ELR (cell line): ENCODE measurements at places on chromosomes 12 and 14.

DNA sequence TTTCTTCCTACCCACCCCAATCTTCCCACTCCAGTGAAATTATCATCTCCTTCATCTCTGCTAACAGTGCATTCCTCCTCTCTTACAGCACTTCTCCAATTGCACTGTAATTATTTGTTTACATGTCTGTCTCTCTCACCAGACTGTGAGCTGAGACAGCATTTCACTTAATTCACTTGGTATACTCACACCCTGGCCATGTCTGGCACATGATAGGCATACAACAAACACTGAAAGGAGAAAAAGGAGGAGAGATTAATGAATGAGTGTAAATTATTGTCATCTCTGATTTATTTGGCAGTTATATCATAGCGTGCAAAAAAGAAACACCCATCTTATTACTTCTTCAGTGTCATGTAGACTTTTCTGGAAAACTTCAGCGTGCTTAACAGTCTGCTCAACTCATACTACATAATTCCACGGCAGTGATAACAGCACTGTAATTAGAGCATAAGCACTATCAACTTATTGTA lies 452.3 kb downstream of the ADAMTS20 start:
- DNase-seq: no peak

- peak; percentile 71 for DNase-seq
Observed at GRCh38 chr12:80778005-80778541, 61.4 kb downstream of the MYF5 start.

GRCh38 chr12:123056053-123056452 lies 75.6 kb downstream of the ARL6IP4 start:
- DNase-seq: peak; percentile 72

- DNase-seq: peak; percentile 60
Observed at GRCh38 chr12:5184186-5184585, 140.5 kb downstream of the KCNA5 start.

DNA sequence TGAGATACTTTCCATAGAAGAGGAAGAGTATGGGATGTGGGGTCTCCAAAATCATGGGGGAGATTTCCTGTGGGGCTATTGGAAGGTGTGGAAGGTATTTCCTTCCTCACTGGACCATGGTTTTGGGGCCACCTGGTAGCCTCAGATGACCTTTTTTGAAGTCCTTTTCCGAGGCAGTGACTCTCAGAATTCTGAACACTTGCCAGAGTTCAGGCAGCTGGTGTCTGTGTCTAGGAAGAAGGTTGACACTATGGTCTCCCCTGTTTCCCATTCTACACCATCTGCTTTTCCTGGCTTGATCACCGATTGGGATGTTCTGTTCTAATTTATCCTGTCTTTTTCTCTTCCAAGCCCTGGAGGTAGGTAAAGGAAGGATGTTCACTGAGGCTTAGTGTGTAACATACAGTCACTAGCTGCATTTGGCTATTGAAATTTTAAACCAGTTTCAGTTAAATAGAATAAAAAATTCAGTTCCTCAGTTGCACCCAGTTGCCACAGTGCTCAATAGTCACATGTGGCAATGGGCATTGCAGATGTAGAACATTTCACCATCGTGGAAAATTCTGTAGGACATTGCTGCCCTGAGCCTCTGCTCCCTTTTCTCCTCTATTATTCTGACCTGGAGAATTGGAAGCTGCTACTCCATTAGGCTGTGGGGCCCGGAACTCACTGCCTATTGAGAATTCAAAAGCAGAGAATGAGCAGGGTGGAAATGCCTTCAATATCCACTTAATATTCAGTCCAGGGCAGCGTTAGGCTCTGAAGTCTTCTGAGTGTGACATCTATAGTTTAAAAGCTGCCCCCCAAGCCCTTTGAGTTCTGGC lies 11.0 kb upstream of the PLEKHG3 start:
- no peak for DNase-seq

- DNase-seq: no peak
Observed at GRCh38 chr12:94082690-94083089, 65.7 kb upstream of the PLXNC1 start.

DNA sequence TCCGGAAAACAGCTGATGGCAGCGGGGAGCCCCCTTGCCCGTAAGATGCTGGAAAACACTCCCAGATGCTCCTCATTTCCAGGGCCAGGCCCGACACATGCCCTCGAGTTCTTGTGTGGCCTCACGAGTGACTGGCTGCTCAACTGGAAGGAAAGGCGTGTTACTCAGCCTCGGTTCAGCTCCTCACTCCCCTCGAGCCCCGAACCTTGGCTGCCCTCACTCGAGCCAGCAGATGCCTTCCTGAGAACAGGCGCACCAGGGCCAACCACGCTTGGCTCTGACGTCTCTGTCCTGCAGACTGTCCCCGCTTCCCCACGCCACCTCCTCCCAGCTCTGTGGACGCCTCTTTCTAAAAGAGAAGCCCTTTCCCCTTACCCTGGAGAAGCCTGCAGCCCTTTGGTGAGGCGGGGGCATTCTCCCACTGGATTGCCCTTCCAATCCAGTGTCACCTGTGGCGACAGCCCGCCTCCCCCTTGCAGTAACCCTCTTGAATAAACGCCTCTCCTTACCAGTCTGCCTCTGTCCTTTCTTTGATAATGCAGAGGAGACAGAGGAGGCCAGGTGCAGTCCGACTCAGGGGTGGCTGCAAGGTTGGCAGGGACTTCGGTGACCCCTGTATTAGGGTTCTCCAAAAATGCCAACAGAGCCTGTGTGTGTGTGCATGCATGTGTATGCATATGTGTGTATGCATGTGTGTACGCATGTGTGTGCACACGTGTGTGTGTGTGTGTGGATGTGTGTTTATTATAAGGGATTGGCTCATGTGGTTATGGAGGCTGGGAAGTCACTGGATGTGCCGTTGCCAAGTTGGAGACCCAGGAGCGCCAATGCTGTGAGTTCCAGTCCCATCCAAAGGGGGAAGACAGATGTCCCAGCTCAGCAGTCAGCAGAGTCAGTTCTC lies 166.3 kb downstream of the KIF26A start:
- DNase-seq: no peak

- peak; percentile 28 for DNase-seq
Observed at GRCh38 chr12:30989754-30990153, 63.2 kb downstream of the TSPAN11 start.

GRCh38 chr12:31470459-31470858 lies 120.5 kb downstream of the DENND5B start:
- DNase-seq: no peak

DNA sequence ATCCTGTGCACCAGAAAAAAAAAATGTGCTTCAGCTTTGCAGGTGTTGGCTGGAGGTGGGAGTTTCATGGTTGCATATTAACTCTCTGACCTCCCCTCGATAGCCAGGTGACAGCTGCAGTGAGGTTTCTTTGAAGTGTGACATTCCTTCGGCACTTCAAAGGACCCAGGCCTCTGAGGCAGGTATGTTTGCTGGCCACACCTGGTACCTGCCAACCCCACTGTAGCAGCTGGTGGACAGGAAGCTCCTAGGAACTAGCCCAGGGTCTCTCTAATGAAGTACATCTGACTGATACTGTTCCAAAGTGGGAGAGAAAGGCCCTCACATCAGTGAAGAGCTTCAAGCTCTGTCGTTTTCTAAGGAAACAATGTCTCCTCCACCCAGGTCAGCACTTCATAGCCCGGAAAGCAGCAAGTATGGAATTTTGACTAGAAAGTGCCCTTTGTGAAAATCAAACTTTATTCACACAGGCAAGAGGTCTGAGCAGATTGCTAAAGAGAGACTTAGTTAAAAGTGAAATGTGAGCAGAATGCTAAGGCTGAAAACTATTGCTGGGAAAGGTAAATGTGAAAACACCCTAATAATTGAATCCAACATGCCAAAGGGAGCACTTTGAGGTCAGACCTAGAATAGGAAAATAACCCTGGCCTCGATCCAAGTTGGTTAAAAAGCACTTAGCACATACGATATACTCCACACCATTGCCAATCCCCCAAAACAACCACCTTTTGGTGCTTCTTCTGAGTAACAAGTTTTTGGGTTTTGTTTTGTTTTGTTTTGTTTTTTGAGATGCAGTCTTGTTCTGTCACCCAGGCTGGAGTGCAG lies 71.3 kb downstream of the PHLDA1 start:
- peak; percentile 24 for DNase-seq

- no peak for DNase-seq
Observed at GRCh38 chr14:94879537-94879936, 109.6 kb upstream of the GSC start.

GRCh38 chr12:67237231-67237630 lies 31.9 kb upstream of the CAND1 start:
- no peak for DNase-seq

GRCh38 chr14:71231521-71232393 lies 324.5 kb downstream of the PCNX1 start:
- DNase-seq: peak; percentile 8

DNA sequence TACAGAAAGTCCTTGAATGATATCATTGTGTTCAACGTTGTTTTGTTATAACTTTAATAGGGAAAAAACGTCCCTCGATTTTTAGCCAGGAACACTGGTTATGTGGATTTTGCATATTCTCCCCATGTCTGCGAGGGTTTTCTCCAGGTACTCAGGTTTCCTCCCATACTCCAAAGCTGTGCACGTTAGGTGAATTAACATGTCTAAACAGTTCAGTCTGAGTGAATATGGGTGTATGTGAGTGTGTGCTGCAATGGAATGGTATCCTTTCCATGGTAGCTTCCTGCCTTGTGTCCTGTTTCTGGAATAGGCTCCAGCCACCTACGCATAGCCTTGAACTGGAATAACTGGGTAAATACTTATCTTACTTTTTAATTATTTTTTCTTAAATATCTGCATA lies 810.8 kb upstream of the ATXN7L3B start:
- DNase-seq: no peak

GRCh38 chr12:125145196-125145595 lies 80.0 kb downstream of the AACS start:
- DNase-seq: no peak

DNA sequence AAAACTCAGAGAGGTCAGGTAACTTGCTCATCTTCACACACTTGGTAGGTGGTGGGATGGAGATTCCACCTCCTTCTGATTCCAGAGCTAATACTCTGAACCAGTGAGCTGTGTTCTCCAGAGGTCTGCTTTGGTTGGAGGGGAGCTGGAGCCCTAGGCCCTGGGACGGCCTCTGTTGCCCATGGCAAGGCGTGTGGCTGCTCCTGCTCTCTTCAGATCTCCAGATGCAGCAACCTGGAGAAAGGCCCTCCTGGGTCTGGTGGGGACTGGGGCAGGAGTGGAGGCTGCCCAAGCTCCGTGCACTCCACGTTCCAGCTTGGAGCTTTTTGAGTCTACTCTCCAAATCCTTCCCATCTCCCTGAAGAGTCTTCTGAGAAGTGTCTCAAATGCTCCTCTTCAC lies 10.7 kb downstream of the CCND2 start:
- no peak for DNase-seq

GRCh38 chr14:92719890-92720323 lies 28.5 kb downstream of the LGMN start:
- no peak for DNase-seq

- DNase-seq: peak; percentile 17
Observed at GRCh38 chr12:5433081-5433844, 1.4 kb downstream of the NTF3 start.

GRCh38 chr12:26112703-26113147 lies 12.1 kb downstream of the BHLHE41 start:
- DNase-seq: peak; percentile 46

DNA sequence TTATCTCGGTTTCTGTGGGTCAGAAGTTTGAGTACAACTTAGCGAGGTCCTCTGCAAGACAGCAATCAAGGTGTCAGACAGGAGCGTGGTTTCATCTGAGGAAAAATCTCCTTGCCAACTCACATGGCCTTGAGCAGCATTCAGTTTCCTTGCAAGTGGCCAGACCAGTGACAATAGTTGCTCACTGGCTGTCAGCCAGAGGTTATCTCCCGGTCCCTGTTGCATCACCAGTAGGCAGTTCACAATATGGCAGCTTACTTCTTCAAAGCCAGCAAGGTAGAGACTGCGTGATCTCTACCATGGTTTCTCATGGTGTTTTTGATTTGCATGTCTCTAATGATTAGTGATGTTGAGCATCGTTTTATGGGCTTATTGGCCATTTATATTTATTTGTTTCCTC lies 143.8 kb upstream of the DAAM1 start:
- no peak for DNase-seq

- DNase-seq: peak; percentile 62
Observed at GRCh38 chr12:100789146-100789545, 5.4 kb upstream of the ANO4 start.

GRCh38 chr14:106872611-106873446 lies 1346.4 kb downstream of the TMEM121 start:
- DNase-seq: peak; percentile 8

- peak; percentile 65 for DNase-seq
Observed at GRCh38 chr14:53389202-53389601, 236.1 kb upstream of the DDHD1 start.

GRCh38 chr14:75147423-75148071 lies 20.7 kb upstream of the NEK9 start:
- peak; percentile 17 for DNase-seq

DNA sequence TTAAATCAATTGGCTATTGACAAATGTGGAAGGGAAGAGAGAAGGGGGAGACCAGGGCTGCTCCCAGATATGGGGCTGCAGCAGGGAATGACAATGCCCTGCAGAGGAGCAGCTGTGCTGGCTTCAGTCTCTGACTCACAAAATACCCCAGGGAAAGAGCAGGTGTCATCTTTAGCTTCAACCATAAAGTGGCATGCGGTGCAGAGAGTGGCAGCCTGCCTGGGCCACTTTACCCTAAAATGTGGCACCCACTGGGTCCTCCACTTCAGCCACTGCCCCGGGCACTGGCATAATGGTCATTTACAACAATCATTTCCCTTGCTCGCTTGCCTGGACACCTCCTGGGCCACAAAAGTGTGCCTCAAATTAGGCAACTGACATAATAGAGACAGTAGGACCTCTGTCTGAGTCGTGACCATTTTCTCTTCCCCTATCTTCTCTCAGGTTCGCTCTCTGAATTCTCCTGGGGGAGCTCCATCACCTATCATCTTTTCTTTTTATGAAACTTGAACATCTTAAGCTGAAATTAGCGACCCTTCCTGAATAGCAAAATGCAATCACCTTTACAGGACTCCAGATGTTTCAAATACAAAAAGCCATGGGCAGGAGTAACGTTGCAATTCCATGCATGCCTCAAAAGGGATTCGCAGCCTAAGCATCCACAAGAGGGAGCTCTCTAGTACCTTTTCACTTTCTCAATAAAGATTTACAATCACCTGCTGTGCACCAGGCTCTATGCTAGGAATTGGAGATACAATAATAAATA lies 179.9 kb upstream of the ATF7IP start:
- peak; percentile 59 for DNase-seq

DNA sequence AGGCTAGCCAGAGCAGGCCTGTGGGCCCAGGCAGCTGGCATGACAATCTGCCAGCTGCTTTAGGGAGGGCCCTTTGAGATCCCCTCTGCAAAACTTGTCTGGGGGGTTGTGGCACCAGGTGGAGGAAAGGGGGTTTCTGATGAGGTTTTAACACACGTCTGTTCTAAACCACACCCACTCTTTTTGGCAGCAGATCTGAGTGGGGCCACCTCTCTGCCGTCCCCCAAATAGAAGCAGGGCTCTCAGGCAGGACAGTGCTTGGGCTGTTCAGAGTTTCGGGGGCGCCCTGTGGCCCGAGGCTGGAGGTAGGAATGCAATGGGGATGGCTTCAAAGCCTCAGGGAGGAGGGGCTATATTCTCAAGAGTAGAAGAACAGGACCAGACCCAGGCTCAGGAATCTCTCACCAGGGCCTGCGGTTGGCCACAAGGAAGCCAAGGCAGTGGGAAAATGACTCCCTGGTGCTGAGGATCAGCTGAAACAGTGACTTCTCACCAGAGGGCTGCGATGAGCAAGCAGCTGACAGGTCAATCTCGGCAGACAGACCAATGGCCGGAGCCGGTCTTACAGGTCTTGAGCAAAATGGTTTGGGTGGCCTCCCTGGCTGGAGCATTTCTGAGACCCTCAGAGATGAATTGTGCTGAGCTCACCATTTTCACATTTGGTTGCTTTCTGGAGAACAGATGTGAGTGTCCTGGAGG lies 1.5 kb upstream of the KRT5 start:
- DNase-seq: peak; percentile 66
